ENCODE measurements at places on chromosomes 1 and 21.

- no peak for DNase-seq
Observed at GRCh38 chr21:15754640-15755039, 24.9 kb downstream of the USP25 start.

- no peak for DNase-seq
Observed at GRCh38 chr1:116067566-116067890, 43.7 kb upstream of the MAB21L3 start.

GRCh38 chr1:164647211-164647610, 88.2 kb downstream of the PBX1 start:
- no peak for DNase-seq

DNA sequence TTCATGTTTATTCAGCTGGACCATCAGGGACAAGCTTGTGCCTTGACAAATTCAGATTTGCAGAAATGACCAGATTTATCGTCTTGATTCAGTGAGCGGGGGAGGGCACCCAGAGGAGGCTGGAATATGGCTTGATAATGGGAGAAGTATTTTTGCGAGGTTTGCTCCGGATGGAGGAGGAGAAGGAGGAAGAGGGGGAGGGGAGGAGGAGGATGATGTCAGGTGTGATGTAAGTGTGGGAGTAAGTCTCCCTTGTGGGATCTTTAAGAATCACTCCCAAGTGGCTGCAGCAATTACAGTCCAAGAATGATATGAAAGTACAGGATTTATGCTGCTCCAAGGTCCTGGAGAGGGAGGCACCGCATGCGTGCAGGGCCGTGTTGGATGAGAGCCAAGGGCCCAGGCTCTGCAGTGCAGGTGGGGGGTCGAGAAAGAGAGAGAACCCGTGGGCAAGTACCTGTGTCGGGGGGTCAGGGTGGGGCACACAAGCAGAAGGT, 5.6 kb upstream of the ZNF496 start:
- no peak for DNase-seq

GRCh38 chr1:243827206-243827605, 22.8 kb downstream of the AKT3 start:
- DNase-seq: no peak

DNA sequence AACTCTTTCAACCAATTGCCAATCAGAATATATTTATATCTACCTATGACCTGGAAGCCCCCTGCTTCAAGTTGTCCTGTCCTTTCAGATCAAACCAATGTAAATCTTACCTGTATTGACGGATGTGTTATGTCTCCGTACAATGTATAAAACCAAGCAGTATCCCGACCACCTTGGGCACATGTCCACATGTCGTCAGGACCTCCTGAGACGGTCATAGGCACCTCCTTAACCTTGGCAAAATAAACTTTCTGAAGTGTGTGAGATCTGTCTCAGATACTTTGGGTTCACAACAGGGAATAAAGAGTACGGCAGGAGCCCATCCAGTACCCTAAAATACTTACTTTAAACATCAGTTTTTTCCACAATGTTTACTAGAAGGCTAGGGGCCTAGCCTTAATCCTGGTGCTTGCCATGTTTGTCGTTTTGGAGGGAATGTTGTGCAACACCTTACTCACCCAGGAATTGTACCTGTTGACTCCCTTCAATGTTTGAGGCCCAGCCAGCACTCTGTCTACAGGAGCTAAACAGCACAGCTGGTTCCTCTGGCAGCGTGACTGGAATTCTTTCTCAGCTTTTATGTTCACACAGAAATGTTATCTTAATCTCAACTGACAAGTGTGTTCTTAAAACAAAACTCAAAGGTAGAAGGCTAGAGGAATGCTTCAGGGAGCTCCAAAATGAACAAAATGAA, 90.8 kb upstream of the USP25 start:
- DNase-seq: no peak

DNA sequence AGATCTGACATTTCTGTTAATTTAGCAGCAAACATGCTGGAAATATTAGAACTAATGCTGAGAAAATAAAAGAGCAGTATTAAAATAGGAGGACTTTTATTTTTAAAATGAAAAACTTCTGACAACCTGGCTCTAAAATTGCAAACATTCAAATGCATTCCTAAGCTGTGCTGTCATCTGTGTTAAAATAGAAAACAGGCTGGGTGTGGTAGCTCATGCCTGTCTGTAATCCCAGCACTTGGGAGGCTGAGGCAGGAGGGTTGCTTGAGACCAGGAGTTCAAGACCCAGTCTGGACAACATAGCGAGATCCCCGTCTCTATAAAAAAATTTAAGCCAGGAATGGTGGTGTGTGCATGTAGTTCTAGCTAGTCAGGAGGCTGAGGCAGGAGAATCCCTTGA, 44.6 kb downstream of the MIGA1 start:
- DNase-seq: no peak

DNA sequence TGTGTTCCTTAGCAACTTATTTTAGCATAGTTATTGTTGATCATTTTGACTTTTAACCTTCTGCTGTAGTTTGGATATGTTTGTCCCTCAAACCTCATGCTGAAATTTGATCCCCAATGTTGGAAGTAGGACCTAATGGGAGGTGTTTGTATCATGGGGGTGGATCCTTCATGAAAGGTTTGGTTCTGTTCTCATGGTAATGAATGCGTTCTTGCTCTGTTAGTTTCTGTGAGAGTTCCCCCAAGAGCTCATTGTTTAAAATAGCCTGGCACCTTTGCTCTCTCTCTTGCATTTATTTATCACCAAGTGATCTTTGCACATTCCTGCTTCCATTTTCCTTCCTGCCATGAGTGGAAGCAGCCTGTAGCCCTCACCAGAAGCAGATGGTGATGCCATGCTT, 372.1 kb upstream of the VAMP3 start:
- no peak for DNase-seq

- DNase-seq: peak; percentile 56
Observed at GRCh38 chr1:8015036-8015808, 10.9 kb downstream of the ERRFI1 start.

GRCh38 chr1:234969581-234970400, 158.8 kb downstream of the TOMM20 start:
- no peak for DNase-seq

DNA sequence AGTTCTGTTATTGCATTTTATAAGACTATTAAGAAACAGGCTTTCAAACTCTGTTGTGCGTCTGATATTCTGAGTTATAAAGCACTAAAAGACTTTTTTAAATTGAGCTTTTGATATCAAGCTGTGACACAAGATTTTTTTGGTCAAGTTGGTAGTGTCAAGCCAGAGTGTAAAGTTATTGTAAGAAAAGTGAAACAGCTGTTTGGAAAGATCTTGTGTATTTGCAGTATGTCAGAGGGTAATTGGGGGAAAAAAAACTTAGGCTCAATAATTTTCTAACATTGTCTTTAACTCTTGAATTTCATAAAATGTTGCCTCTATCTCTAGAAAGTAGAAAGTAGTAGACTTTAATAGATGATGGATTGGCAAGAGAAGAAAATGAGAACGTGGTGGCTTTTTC, 3.8 kb downstream of the CACYBP start:
- DNase-seq: no peak

DNA sequence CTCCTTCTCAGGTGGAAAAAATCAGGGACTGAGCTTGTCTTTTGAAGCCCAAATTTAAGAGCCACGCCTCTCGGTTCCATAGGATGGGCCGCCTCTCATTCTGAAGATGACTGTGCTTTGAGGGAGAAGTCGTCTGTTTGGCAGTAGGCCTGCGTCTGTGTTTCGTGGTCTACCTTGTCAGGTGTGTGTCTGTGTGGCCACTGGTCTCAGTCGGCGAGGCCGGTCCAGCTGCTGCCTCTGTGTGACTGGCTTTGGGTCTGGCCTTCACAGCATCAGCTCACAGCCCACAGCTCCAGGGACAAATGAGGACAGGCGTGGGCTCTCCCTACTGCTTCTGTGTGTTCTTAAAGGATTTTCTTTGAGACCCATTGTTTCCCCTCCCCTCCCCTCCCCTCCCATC, 50.3 kb downstream of the B3GALT5 start:
- DNase-seq: no peak
